Skeletal muscle cell (primary cell): ENCODE measurements at places on chromosomes 6 and 20.

GRCh38 chr6:6908121-6908520, 199.6 kb upstream of the RREB1 start:
- no peak for DNase-seq

DNA sequence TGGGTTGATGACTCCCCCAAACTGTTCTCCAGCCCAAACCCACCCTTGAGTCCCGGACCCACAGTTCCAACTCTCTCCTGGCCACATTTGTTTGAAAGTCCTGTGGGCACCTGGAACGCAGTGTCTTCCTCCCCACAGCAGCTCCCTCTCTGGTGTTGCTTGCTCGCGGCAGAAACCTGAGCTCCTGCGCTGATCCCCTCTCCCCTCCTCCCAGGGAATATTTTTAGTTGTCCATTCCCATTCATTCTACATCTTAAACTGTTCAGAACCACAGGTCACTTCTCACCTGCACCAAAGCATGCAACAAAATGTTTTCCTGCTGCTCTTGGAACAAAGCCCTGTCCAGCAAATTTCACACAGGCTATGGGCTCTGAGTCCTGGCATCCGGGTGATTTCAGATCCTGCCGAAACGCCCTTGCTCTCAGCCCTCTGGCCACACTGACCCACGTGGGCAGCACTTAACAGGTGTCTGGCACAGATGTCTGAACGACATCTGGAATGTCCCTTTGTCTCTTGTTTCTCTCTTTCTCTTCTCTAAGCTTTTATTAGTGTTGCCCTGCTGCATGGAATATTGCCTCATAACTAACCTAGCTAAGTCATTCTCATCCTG, 27.0 kb upstream of the PMEPA1 start:
- DNase-seq, result no peak

DNA sequence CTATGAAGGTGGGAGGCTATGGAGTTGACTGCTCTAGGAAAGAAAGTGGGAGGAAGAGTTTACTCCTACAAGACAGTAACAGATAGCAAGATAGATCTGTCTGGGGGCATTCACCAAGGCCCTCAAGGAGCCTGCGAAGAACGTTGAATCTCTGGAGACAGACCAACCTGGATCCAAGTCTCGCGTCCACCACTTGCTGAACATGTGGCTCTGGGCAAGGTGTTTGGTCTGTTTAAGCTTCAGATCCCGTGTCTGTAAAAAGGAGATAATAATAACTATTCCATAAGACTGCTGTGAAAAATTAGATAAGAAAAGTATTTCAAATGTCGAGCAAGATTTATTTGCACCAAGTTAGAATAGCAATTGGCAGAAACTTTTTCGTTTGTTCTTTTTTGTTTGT, 8.1 kb upstream of the EEF1A1 start:
- no peak for DNase-seq

DNA sequence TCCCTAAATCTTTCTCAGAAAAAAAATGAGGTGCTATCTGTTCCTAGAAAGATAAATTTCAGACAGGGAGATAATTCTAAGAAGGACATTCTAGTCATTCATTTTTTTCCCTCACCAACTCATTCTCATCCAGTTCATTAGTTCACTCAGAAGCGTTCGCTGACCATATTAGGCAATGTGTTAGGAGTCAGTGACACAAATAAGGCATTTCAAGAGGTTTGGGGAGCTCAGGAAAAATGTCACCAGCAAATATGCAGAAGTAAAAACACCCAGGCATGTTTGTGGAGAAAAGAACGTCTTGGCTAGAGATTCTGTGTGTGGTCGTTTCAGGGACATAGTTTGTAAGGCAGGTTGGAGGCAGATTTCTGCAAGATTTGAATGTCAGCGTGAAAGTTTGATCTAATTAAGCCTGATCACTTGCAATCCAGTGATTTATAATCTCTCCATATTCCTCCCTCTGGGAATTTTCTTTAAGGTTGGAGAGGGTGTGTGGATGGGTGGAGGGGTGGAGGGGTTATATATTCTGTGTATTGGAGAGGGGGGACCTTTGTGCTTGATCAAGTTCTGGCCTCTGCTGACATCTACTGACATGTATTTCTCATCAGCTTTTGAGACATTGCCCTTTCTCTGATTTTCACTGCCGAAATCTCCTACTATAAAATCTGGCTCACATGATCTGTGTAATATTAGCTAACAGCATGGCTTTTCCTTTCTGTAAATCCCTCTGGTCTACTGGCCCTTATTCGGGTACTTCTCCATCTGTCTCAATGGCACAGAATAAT, 3.6 kb downstream of the MYCT1 start:
- no peak for DNase-seq

DNA sequence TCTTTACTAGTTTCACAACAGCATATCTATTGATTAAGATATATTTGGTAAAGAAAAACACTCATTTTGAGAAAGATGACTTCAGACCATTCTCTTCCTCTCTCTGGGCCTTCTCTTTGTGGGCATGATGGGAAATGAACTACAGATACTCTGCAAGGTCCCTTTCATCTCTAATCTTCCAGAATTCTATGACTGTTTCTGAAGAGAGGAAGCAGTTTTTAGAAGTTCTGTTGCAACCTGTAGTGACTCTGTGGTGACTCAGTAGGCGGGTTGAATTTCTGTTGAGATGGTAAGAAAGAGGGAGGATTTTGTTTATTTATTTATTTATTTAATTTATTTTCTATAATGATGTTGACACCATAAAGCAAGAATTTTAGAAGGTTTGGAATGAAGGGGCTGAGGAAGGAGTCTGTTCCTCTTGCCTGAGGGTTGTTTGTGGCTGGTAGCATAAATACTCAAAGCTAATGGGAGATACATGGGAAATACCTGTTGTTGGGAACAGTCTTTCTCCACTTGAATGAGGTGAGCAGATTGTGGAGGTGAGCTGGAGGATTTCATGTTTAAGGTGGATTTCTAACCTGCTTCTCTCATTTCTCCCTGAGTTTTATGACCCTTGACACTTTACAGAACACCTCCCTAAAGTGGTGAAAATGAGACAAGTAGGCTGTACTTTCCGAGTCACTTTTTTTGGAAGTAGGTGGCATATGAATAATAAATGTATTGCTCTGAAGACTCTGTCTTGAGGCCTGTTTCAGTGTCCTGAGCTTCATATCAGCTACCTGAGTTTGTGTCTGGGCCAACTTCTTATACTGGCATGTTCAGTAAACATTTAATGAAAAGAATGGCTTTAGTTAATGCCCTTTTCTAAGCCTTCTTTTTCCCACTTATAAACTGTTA, 15.0 kb downstream of the ACSS2 start:
- DNase-seq, result no peak

GRCh38 chr6:125544819-125545218, 204.6 kb upstream of the HEY2 start:
- no peak for DNase-seq

DNA sequence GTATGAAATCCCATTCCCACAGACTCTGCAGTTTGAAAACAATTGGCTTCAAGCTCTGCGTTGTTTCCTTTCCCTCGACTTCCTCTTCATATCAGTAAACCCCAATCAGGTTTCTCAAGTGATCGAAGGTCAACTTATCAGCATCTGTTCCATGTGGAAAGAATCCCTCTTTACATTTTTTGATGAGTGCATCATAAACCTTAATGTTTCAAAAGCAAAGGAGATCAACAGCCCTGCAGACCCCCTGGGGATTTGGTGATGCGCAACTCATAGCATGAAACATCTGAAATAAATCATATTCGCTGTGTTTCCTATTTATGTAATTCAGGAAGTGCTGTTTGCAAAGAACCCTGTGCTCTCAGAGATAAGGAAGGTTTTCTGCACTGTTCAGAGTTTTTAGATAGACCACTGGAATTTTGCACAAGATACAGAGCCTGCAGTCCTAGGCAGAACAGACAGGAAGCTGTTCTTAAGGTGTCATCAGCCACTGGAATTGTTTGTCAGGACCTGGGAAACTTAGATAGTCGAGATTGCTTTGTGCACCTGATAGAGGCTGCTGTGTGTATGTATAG, 216.0 kb downstream of the HIVEP2 start:
- peak; percentile 49 for DNase-seq

DNA sequence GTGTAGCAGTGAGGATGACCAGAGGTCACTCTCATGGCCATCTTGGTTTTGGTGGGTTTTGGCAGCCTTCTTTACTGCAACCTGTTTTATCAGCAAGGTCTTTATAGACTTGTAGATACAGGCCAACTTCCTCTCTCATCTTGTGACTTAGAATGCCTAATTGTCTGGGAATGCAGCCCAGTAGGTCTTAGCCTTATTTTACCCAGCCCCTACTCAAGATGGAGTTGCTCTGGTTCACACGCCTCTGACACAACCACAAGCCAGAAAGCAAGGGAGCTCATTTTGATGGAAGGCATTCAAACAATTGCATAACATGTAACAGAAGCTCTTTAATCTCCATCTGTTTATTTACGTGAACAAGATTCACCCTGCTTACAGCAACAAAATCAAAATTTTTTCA, 492.0 kb upstream of the SULF2 start:
- DNase-seq, result no peak

DNA sequence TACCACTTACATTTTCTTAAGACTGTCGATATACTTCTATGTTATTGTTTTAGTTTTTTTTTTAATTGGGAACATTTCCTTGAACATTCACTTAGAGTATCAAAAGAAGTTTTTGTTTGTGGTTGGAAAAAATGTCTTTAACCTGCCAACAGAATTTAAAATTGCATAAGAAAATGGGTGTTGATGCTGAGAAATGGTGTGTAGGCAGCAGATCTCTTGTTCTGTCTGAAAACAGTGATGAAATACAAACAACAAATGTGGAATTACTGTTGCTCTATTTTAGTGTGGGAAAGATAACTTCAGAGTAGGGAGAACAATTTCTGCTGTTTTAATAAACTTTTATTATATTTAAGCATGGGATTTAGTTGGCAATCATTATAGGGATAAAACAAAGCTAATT, 293.5 kb downstream of the CDKAL1 start:
- peak; percentile 70 for DNase-seq

GRCh38 chr20:48012401-48012974, 227.2 kb upstream of the SULF2 start:
- no peak for DNase-seq

GRCh38 chr6:158408552-158409130, 96.4 kb downstream of the TULP4 start:
- DNase-seq, result peak; percentile 92

- DNase-seq, result no peak
These were observed 240.8 kb downstream of the SMOC2 start for GRCh38 chr6:168681748-168682147.

- DNase-seq, result no peak
These were observed 92.7 kb upstream of the GLP1R start for GRCh38 chr6:38955861-38956260.

- peak; percentile 4 for DNase-seq
These were observed 66.6 kb upstream of the CTNNBL1 start for GRCh38 chr20:37627060-37627766.

DNA sequence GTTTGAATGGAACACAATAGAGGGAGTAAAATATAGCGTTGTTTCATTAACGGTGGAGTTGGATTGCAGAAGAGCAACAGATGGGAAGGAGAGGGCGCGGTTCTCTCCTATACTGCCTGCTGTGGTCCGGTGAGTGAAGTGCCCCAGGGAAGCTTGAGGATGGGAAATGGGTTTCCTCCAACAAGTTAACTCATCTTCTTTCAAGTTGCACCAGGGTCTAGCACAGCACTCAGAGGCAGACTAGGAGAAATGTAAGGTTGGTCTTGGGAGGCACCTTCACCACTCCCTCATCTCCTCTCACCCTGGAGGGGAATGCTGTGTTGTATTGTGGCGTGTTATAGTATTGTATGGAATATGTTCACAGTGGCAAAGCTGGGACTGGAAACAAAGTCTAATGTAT, 96.9 kb upstream of the SLC24A3 start:
- DNase-seq, result no peak

- no peak for DNase-seq
These were observed 97.5 kb downstream of the FOXO3 start for GRCh38 chr6:108658174-108658573.

DNA sequence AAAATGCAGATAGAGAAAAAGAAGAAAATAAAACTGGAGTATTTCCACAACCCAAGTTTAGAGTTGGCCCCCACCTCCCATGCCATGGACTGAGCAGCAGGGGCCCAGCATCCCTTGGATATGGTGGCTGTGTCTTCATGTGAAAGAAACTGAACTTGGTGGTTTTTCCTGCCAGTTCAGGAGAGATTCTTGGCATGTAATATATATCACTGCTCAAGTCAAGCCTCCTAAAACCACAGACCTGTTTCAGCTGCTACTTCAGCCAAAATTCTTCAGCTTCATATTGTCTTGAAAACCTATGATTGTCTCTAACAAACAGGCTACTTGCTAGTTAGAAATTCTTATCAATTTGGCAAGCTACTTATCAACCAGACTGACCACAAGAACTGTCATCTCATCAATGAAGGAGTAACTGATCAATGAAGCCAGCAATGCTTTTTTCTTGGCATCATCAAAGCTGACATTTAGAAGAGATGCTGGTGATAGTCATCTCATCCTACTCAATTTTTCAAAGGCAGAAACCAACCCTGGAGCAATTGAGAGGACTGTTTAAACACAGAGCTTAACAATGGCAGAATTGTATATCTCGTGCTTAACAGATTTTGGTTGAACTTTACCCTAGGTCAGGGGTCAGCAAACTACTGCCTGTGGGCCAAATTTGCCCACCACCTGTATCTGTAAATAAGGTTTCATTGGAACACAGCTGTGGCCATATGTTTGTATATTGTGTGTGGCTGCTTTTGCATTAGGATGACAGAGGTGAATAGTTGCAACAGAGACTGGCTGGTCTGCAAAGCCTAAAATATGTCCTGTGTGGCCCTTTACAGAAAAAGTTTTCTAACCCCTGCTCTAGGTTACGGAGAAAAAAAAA, 10.4 kb upstream of the NOL7 start:
- DNase-seq, result no peak

DNA sequence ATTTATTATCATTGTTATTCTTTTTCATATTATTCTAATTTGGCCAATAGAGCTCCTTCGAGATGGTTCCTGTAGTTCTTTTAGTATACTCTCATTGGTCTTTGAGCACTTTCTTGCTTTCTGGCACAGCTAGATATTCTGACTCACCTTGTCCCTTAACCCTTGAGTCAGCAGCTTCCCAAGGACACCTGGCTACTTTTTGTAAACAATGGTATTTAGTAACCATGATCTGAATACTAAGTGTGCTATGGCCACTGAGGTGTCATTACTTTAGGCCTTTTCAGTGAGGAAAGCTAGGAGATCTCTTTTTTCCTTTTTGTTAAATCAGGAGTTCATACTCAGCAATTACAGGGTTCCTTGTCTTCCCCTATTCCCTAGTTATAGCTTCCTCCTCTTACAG, 126.5 kb upstream of the CITED2 start:
- DNase-seq, result no peak

DNA sequence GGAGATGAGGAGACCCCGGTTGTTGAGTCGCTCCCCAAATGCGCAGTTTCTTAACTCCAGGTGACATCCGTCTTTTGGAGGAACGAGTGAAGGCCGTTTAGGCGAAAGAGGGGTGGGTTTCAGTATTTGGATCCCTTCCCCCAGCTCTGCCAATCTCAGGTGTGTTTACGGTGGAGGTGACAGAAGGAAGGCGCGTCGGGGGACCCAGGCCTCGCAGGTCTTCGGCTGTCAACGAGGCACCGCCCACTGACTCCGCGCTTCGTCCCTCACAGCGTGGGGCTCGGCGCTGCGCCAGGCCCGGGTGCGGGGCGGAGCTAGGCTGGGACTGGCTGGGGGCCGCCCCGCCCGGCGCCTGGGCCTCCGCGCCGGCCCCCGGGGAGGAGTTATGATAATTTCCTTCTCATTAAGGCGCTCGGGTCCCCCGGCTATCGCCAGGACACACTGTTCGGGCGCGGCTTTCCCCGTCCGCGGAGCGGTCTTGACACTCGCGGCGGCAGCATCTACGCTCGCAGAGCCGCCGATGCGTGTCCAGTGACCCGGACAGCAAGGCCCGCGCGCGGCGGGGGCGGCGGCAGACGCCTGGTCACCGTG, at the start of gene TFAP2C:
Gene TFAP2C, plus strand, starts transcription at position 434 of the 591 bp plus-strand sequence. CDS start 239 bp downstream, outside the sequence.
- DNase-seq, result no peak

GRCh38 chr20:953742-954141, 37.6 kb upstream of the ANGPT4 start:
- no peak for DNase-seq
